ENCODE measurements at places on chromosomes 16 and 17. TPM values are rescaled to one million over a fixed set of nuclear protein-coding genes. Genes with fewer than 3 reads are reported as not detected.

- no peak for DNase-seq
Measured at GRCh38 chr17:9645851-9646545, 681 bp downstream of the USP43 start.

GRCh38 chr17:43327834-43328420 is 70.9 kb upstream of the ARL4D start:
- DNase-seq = no peak

FOXF1 gene
- 0.88 TPM for total RNA-seq

- DNase-seq = no peak
Measured at GRCh38 chr17:76357597-76358158, 4.0 kb upstream of the PRPSAP1 start.

GRB7 gene
- 0.42 TPM for total RNA-seq

GRCh38 chr16:17544785-17545184 is 74.0 kb upstream of the XYLT1 start:
- DNase-seq = no peak

GRCh38 chr17:17289701-17290100 is 8.7 kb upstream of the COPS3 start:
- DNase-seq = no peak

PPP1R27 gene
- total RNA-seq = not detected

- DNase-seq = no peak
Measured at GRCh38 chr17:55730808-55731207, 8.1 kb upstream of the TMEM100 start.

DNA sequence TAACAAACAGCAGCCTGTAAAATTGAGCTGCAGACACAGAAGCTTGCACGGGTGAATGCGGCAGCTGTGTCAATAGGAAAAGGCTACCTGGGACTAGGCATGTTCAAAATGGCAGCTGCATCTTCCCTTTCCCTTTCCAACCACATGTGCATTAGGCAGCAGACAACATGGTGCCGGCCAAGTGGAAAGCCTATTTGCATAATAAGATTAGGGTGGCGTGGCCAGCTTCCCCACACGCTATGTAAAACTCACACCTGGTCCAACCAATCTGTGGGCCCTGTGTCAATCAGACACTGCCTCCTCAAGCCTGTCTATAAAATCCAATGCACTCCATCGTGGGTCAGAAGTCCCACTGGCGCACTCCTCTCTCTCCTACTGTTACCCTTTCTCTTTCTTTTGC is 61.0 kb upstream of the RBBP6 start:
- no peak for DNase-seq

GRCh38 chr17:76940738-76941350 is 72.6 kb downstream of the MGAT5B start:
- DNase-seq = no peak

DNA sequence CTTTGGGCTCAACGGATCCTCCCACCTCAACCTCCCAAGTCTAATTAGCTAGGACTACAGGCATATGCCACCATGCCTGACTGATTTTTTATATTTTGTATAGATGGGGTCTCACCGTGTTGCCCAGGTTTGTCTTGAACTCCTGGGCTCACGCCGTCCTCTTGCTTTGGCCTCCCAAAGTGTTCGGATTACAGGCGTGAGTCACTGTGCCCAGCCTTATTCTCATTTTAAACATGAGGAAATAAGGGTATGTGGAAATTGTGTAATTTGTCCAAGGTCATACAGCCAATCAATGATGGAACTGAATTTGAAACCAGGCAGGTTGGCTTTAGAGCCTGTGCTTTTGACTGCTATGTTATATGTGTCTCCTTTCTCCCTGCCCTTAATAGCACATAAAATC is 27.4 kb upstream of the AQP8 start:
- DNase-seq = no peak

DNA sequence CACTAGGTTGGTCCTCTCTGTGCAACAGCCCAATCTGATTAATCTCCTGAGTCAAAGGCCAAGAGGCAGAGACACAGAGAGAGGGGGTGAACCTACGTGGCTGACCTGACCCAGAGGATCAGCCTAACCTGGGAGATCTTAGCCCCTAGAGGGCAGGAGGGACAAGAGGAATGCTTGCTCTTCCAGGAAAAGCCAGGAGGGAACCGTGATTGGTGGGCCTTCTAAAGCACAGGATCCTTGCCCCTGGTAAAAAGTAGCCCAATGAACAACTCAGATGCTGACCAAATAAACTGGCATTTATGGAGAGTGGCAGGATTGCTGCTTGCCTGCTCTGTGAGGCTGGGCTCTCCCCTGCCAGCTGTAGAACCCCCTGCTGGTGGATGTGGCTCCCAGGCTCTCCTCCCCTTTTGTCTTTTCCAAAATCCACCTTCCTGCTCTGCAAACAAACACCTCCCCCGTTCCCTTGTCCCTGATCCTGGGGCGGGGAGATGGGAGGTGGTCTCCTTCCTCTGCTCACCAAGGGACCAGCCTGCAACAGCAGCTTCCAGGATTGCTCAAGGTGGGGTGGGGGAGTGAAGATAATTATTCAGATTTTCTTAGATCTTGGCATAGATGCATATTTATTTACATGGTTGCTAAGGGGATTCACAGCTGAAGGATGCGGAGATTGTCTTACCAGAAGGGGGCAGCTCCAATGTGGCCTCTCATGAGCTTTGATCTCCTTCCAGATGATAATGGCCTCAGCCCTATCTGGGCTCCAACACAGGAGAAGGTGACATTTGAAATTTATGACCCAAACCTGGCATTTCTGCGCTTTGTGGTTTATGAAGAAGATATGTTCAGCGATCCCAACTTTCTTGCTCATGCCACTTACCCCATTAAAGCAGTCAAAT is 71.9 kb downstream of the SDR42E1 start:
- DNase-seq = no peak

DNA sequence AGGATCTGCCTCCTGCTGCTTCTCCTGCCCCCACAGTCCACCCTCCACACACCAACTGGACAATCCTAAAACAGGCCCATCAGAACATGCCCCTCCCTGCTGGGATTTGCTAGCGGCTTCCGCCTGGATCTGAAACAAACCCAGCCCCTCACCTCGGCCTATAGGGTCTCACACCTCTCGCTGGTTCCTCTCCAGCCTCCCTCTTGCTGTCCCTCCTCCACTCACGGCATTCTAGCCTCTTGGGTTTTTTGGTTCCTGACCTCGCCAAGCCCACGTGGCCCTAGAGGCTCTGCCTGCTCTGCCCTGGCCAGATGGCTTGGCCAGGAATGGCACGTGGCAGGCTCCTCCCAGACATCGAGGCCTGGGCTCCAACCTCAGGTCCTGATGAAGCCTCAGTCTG is 15.7 kb upstream of the MTSS2 start:
- DNase-seq = no peak

DNA sequence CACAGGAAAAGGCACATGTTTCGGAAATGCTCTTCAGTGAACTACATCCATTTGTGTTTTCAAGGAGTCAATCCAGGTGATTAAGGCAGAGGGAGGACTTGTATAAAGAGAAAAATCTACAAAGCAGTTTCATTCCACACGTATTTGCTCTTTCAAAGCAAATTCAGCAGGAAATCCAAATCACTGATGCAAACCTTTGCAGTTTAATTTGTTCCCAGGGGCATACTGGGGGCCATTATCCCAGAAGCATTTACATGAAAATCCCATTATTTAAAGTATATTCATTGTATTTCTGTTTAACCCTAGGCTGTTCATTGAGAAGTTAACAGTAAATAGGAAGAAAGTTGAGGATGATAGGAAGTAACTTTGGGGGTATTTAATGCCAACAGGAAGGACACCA is 147.9 kb downstream of the PMP22 start:
- DNase-seq = no peak

- DNase-seq = no peak
Measured at GRCh38 chr17:74529243-74529642, 2.0 kb downstream of the CD300LB start.

GRCh38 chr17:67293251-67294203 is 48.5 kb upstream of the HELZ start:
- DNase-seq = peak; percentile 80

- no peak for DNase-seq
Measured at GRCh38 chr16:54237-54581, 581 bp downstream of the SNRNP25 start.

DNA sequence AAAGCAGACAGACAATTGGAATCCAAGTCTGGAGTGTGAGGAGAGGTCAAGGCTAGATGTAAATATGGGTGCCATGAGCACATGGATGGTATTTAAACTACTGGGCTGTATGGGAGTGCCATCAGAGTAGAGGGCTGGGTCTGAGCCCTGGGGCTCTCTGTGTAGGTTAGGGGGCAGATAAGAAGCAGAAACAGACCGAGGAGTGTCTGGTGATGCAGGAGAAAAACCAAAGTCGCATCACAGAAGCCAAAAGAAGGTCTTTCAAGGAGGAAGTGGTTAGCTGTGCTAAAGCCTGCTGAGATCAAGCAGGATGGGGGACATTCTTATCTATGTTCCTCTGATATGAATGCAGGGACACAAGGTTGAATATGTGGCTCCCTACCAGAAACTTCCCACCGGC is 1.9 kb downstream of the TSEN54 start:
- no peak for DNase-seq

TAT gene
- not detected for total RNA-seq

DNA sequence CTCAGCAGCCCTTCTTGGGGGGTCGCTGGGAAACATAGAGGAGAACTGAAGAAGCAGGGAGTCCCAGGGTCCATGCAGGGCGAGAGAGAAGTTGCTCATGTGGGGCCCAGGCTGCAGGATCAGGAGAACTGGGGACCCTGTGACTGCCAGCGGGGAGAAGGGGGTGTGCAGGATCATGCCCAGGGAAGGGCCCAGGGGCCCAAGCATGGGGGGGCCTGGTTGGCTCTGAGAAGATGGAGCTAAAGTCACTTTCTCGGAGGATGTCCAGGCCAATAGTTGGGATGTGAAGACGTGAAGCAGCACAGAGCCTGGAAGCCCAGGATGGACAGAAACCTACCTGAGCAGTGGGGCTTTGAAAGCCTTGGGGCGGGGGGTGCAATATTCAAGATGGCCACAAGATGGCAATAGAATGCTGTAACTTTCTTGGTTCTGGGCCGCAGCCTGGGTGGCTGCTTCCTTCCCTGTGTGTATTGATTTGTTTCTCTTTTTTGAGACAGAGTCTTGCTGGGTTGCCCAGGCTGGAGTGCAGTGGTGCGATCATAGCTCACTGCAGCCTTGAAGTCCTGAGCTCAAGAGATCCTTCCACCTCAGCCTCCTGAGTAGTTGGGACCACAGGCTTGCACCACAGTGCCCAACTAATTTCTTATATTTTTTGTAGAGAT is 3.4 kb downstream of the STH start:
- peak; percentile 67 for DNase-seq

GH1 gene
- not detected for total RNA-seq

- DNase-seq = no peak
Measured at GRCh38 chr16:12753203-12754023, 50.3 kb downstream of the CPPED1 start.

DNA sequence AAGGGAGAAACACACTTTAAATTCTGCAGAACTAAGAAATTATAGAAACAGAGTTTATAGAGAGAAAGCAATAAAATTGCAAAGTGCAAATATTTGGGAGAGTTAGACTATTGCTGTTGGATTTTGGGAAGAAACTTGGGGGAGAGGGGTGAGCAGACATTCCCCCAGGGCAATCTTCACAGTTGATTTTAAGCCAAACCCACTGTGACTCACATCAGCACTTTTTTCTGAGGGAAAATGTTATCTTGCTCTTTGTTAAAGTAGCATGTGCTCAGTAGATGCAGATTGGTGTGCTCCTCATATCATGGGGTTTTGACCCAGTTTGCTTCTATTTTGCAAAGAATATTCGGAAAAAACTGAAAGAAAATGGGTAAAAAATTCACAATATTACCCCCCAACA is 367.6 kb downstream of the CDH11 start:
- DNase-seq = no peak

CCL1 gene
- total RNA-seq = not detected

- DNase-seq = peak; percentile 52
Measured at GRCh38 chr16:57754354-57755060, 18.9 kb downstream of the KATNB1 start.

DNA sequence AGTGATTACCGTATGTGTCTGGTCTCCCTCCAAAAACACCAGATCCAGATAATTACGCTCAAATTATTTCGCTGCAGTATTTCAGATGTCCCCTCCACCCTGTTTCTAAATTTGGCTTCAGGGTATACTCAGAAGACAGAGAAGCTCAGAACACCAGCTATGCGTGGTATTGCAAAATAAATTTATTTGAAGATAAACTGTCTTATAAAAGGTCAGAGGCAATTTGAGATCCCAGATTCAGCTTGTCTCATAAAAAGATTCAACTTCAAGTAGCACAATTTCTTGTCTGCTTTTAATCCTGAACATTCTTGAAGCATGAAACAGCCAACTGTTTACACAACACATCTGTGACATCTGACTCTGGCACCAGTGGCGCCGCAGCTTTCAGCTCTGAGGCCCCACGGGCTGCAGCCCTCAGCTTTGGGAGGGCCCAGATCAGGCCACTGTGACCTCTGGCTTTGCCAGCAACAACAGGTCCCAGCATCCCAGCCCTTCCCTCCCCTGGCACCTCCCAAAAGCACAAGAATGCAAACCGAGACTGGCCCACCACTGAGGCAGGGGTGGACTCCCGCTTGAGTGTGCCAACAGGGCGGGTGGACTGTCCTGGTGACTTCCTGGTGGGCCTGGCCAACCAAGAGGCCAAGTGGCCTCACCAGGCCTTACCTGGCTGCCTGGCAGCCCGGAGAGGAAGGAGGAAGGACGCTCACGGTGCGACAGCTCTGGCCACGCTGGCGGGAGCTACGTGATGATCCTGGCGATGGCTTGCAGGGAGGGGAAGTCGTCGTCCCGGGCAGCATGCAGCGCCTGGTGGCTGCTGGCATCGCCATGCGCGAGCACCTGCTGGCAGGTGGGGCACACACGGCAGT is 8.0 kb downstream of the SYNGR3 start:
- no peak for DNase-seq

- no peak for DNase-seq
Measured at GRCh38 chr17:66995944-66996343, 31.4 kb downstream of the CACNG4 start.

DNA sequence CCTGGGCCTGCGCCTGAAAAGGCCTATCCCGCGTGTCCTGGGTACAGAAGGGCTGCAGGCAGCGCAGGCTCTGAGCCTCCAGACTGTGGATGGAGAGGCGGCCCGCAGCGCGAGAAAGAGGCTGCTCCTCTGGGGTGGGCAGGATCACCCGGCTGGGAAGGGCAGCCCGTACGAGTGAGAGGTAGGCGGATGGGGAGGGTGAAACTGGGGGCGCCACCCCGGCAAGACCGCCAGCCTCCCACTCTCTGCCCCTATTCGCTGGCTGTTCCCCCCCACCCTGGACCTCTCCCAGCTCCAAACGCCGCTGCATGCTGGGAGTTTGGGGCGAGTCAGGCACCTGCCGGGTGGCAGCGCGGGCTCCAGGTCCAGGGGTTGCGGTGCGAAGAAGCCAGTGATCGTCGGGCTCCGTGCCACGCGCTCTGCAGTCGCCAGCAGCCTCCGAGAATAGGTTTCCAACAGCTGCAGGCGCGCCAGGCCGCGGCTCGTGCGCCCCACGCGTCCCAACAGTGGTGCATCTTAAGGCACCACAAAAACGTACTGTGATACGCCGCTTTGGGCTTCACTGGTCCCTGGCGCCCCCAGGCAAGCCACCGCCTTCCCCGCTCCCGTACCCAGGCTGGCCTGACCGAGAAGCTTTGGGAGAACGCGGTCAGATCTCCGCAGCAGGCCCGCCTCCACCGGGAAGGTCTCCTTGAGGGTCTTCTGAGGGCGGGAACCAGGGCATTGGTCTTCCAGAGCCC is 1.1 kb downstream of the NOXO1 start:
- DNase-seq = no peak
